ENCODE measurements at places on chromosomes 1 and 21. TPM values are rescaled to one million over a fixed set of nuclear protein-coding genes. Genes with fewer than 3 reads are reported as not detected.

DNA sequence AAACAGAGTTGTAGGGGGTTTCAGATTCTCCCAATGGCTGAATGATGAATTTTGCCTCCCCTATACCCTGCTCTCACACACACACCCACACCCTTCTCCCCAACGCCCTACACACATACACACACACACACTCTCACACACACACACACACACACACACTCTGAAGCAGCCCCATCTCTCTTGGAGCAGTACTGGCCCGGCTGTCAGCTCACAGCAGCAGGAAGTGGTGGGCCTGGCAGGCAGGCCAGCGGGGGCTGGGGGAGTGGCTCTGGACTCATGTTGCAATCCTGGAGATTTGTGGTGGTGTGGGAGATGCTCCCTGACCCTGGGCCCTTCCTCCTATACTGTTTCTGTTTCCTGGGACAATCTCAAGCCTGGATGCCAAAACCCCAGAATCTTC lies 2.2 kb downstream of the IKBKE start:
- no peak overlapping the region for H3K4me3 ChIP-seq
- peak; percentile 67 for DNase-seq
- no peak overlapping the region for H3K27ac ChIP-seq
- H3K4me1 ChIP-seq = peaks cover 4% of the 10 kb centered on the region
- no peaks in the 10 kb centered on the region for H3K36me3 ChIP-seq

The BOLA1 gene
- 62.5 TPM for total RNA-seq

DNA sequence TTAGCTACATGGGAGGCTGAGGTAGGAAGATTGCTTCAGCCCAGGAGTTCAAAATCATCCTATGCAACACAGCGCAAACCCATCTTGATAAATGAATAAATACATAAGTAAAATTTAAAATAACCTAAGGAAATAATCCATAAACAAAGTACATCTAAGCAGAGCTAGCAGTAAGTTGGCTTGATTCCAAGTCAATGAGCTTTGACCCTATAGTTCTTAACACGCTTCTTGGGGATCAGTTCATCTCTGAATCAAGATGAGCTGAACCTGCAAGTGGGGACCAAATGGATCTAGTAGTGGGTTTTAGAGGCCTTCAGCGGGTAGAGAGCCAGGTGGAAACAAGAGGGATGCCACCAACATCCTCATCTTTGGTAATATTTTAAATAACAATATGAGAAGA lies 31.5 kb upstream of the PHGDH start:
- no peak overlapping the region for H3K27ac ChIP-seq
- no peaks in the 10 kb centered on the region for H3K27me3 ChIP-seq
- no peak overlapping the region for H3K4me3 ChIP-seq
- no peak for DNase-seq
- H3K4me1 ChIP-seq = peaks cover 2% of the 10 kb centered on the region

GRCh38 chr21:45148316-45148990 lies 74.1 kb downstream of the ADARB1 start:
- DNase-seq = no peak
- no peaks in the 10 kb centered on the region for H3K27me3 ChIP-seq
- no peak overlapping the region for H3K4me3 ChIP-seq
- H3K36me3 ChIP-seq = no peaks in the 10 kb centered on the region
- H3K4me1 ChIP-seq = peaks cover 9% of the 10 kb centered on the region

DNA sequence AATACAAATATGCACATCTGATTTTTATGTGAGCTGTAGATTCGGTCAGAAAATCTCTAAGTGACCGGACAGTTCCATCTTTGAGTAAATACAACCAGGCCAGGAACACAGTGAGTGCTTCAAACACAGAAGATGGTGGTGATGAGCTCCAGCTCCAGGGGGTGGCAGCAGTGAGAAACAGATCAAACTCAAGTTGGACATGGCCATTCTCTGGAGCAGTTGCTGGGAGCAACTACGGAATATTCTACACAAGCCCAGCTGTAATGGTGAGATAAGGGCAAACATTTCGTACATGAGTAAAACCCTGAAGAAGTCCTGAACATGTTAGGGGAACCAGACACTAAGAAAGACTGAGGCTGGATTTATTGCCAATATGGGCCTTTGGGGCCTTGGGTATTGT lies 100.7 kb downstream of the BARHL2 start:
- no peaks in the 10 kb centered on the region for H3K4me1 ChIP-seq
- no peaks in the 10 kb centered on the region for H3K27me3 ChIP-seq
- no peak overlapping the region for H3K27ac ChIP-seq
- DNase-seq = no peak
- H3K36me3 ChIP-seq = no peaks in the 10 kb centered on the region

GRCh38 chr1:161739865-161740566 lies 9.6 kb upstream of the DUSP12 start:
- peak overlapping the region; percentile 65 for H3K27ac ChIP-seq
- H3K36me3 ChIP-seq = no peaks in the 10 kb centered on the region
- no peaks in the 10 kb centered on the region for H3K4me1 ChIP-seq
- no peak overlapping the region for H3K4me3 ChIP-seq

The DISP3 gene
- 0.11 TPM for total RNA-seq

DNA sequence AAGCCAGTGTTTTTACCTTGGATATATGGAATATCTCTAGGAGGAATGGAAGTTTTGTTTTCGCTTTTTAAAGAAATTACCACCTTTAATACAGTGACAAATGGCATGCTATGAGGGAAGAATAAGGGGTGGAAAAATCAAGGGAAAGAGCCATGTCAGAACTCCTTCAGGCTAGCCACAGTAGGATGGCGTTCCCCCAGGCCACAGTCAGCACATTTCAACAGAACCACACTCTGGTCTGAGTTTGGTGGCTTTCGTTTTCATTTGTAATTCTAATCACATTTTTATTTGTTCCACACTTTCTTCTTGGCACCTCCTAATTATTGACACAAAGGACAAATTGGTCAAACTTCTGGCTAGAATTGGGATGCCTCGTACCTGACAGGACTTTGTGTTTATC lies 60.3 kb upstream of the RCOR3 start:
- no peaks in the 10 kb centered on the region for H3K27me3 ChIP-seq
- H3K4me1 ChIP-seq = no peaks in the 10 kb centered on the region
- H3K36me3 ChIP-seq = no peaks in the 10 kb centered on the region
- DNase-seq = no peak

The MROH9 gene
- not detected for total RNA-seq

DNA sequence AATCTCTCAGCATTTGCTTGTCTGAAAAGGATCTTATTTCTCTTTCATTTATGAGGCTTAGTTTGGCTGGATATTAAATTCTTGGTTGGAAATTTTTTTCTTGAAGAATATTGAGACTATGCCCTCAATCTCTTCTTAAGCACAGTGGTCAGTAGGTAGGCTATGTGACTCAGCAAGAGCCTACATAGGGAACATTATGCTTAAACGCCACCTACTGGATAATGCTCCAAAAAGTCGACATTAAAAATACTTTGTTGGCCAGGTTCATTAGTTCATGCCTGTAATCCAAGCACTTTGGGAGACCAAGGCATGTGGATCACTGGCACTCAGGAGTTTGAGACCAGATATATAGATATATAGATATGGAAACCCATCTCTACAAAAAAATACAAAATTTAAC lies 678.0 kb upstream of the USP24 start:
- H3K36me3 ChIP-seq = no peaks in the 10 kb centered on the region
- H3K4me3 ChIP-seq = no peak overlapping the region
- H3K4me1 ChIP-seq = no peaks in the 10 kb centered on the region

DNA sequence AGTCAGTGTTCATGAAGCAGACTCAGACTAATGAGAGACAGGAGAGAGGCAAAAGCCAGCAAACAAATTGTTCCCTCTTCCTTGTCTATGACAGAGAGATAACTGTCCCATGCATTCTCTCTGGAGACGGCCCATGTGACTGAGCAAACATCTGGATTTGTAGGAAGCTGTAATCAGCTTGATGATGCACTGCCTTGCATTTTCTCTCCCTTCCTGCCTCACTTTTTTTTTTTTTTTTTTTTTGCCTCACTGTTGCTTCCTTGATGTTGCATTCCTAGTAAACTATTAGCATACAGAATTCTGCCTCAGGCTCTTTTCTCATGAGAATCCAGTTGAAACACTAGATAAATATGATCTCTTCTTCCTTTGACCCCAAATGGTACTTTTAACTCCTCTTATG lies 134.5 kb downstream of the HHIPL2 start:
- no peak overlapping the region for H3K27ac ChIP-seq
- DNase-seq = no peak
- no peaks in the 10 kb centered on the region for H3K36me3 ChIP-seq
- H3K4me3 ChIP-seq = no peak overlapping the region

The AJAP1 gene
- 2.2 TPM for total RNA-seq

The RRP1 gene
- total RNA-seq = 14.9 TPM

GRCh38 chr1:212981571-212982328 lies 31.4 kb downstream of the VASH2 start:
- no peak for DNase-seq
- no peak overlapping the region for H3K4me3 ChIP-seq
- no peaks in the 10 kb centered on the region for H3K36me3 ChIP-seq
- H3K27ac ChIP-seq = no peak overlapping the region
- H3K4me1 ChIP-seq = peaks cover 4% of the 10 kb centered on the region
